ENCODE measurements at places on chromosomes 6 and 20.
A peak's percentile ranks its signal among the peaks of the same experiment; 100 is the strongest.

- DNase-seq, result no peak
Measured at GRCh38 chr6:80449726-80450125, 343.3 kb downstream of the BCKDHB start.

- no peak for DNase-seq
Measured at GRCh38 chr20:64239449-64240242, 15.9 kb upstream of the PCMTD2 start.

DNA sequence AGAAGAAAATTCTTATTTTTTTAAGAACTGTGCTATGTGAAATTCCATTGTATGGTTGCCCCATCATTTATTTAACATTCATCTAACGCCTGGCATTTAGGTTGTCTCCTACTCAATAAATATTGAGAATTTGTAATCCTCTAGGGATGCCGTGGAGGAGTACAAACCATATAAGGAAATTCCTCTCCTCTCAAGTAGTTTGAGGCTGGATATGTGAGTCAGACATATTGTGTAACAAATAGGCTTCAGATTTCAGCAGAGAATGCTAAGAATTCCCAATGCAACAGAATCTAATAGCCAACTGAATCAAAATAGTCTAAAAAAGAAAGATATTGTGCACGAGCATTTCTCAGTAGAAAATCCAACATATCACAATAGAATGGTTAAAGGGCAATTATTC lies 174.7 kb downstream of the OTOR start:
- no peak for DNase-seq

- no peak for DNase-seq
Measured at GRCh38 chr6:154213782-154214181, 142.8 kb downstream of the IPCEF1 start.

- DNase-seq, result no peak
Measured at GRCh38 chr20:12893019-12893418, 115.8 kb upstream of the SPTLC3 start.

DNA sequence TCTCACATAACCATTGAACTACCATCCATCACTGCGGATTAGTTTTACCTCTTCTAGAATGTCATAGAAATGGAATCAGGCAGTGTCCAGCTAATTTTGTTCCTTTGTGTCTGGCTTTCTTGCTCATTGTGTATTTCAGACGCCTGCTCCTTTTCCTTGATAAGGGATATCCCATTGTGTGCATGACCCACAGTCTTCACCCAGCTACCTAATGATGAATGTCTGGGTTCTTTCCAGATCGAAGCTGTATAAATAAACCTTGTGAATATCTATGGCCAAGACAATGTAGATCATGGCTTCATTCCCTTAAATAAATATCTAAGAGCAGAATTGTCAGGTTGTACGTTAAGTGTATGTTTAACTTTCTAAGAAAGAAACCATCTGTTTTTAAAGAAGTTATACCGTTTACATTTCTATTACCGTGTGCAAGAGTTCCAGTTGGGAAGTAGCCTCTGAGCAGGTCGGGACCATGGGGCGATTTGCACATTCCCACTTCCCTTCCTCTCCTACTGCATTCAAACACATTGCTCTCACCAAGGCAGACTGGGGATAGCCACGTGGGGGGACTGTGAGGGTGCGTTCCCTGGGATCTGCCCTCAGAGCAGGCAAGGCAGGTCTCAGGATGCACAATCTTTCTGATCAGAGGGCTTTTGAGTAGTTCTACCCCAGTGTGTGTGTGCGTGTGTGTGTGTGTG lies 13.1 kb downstream of the CD93 start:
- no peak for DNase-seq

- DNase-seq, result no peak
Measured at GRCh38 chr6:162153120-162153519, 574.4 kb downstream of the PRKN start.

- no peak for DNase-seq
Measured at GRCh38 chr20:22795871-22796270, 211.5 kb upstream of the FOXA2 start.

GRCh38 chr20:16283978-16284377 lies 289.3 kb downstream of the KIF16B start:
- no peak for DNase-seq

- DNase-seq, result peak; percentile 76
Measured at GRCh38 chr6:27472182-27472616, 706 bp downstream of the ZNF184 start.

- no peak for DNase-seq
Measured at GRCh38 chr6:14571746-14572145, 454.2 kb downstream of the CD83 start.

DNA sequence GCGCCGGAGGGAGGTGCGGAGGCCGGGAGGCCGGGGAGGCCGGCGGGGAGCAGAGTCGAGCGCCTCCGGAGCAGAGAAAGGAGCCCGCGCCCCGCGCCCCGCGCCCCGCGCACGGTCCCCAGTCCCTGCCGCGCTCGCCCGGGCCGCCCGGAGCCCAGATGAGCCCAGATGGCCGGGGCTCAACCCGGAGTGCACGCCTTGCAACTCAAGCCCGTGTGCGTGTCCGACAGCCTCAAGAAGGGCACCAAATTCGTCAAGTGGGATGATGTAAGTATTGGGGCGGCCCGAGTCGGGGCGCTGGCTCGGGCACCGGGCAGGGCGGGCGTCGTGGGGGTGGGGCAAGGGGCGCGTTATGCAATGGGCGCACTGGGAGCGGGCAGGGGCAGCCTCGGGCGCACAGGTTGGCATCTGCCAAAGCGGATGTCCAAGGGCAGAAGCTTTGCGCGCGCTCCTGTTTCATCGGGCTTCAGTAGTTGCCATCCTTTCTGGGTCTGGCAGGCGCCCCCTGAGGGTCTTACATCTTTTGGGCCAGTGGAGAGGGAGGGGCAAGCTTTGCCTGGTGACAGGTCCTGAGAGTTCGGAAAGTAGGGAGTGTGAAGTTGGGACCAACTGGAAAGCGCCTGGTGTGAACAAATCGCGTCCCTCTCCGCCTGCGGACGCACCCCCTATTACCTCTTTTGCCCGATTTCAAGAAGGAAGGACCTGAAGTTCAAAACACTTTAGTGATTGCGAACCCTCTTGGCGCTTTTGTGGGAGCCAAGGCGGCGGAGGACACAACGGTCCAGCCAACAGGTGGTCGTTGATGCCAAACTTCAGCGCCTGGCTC lies 631 bp downstream of the PLCB1 start:
- DNase-seq, result no peak

Measured in central memory CD4-positive, alpha-beta T cell (primary cell).